ENCODE measurements at places on chromosomes 7 and 10.

GRCh38 chr10:86262688-86263181, 103.9 kb downstream of the GRID1 start:
- DNase-seq: no peak

- DNase-seq: no peak
Measured at GRCh38 chr10:119680050-119680449, 28.9 kb downstream of the BAG3 start.

DNA sequence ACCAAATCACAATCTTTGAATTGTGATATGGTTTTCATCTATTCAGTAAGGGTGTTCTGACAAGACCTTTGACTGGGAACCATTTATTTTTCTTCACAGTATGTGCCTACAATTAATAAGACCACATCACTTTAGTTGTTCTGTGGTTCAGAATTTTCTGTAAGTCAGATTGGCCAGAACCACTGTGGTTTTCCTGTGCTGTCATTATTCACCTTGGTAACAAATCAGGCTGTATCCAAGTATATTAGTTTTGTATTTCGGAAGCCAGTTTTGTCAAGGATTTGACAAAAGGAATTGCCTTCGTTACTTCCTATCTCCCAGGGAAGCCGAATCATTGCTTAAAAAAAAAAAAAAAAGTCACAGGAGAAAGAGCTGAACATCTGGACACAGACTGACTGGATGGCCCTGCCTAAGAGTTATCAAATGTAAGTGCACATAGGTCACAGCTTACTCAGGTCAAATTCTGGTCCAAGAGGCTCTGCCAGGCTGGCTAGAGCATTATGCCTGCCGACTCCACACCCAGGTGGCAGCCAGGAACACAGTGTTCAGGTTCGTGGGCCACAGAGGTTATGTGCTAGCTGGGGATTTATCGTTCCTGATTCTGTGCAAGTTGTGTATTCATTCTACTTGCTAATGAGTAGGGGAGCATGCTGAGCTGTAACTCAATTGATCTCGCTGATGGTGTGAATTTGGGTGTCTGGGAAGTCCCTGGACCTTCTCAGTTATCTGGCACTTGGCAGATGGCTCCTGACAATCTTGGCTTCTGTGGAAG, 175.3 kb downstream of the JAZF1 start:
- no peak for DNase-seq

- no peak for DNase-seq
Measured at GRCh38 chr7:123657304-123657685, 1.6 kb downstream of the LMOD2 start.

DNA sequence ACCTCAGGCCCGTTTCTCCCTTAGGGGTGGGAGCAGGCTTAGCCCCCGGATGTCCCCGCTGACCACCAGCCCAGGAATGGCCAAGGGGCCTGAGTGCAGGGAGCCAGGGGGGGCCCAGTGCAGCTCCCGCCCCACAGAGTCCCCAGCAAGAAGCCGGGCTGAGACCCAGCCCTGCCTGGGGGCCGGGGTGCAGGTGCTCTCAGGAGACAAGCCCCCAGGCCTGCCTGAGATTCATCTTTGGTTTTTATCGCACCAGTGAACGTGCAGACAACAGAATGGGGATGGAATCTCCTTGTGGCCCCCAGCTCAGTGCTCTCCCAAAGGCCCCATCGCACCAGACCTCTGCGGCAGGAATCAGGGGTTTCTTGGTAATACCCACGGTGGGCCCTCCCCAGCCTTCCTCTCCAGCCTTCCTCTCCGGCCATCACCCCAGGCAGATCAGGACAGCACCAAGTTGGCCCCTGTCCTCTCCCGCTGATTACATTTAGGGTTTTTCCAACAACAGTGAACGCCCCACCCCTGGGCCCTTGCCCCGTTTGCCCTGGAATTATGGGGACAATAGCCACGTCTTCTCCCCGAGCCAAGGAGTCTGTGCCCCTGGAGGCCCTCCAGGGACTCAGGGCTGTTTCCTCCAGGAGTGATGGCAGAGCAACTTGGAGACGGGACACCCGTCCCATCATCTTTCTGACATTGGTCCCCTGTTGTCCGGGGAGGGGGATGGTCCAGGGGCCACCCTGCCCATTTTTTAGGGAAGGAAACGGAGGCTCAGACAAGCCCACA, 22.4 kb downstream of the ADAP1 start:
- DNase-seq: no peak

GRCh38 chr7:110621289-110621688, 469.6 kb upstream of the LRRN3 start:
- no peak for DNase-seq

- DNase-seq: no peak
Measured at GRCh38 chr7:22677680-22678079, 49.3 kb upstream of the IL6 start.

- DNase-seq: no peak
Measured at GRCh38 chr7:33109758-33110238, 594 bp upstream of the RP9 start.

- no peak for DNase-seq
Measured at GRCh38 chr7:112740667-112741066, 49.5 kb downstream of the TMEM168 start.

DNA sequence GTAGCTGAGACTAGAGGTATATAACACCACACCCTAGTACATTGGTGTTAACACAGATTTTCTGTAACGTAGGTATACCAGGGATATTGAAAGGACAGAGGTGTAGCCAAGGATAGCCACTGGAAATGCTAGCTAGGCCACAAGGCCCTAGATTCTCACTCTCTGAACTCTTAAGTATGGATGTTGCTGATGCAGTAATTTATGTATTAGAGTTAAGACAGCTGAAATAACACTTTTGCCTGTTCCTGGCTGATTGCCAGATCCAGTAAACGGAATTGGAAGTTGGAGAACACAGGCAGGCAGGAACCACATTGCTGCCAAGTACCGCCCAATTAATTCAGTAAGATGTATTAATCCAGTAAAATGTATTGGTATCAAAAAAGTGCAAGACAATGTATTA, 1.8 kb downstream of the CALU start:
- no peak for DNase-seq

DNA sequence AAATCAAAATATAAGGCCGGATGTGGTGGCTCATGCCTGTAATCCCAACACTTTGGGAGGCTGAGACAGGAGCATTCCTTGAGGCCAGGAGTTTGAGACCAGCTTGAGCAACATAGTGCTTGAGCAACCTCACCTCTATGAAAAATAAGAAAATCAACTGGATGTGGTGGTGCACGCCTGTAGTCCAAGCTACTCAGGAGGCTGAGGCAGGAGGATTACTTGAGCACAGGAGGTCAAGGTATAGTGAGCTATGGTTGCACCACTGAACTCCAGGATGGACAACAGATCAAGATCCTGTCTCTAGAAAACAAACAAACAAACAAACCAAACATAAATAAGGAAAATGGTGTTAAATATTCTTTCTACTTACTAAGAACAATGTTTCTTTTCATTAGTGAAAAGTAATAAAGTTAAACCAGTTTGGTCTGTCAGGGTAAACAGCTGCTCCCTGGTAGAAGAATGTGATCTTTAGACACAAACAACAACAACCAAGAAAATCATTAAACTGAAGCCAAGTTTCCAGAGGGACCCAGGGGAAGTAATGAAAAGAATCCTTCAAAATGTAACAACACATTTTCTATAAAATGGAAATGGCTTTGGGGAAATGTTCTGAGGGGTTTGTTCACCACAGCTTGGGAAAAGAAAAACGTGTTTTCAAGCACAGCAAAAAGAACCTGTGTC, 17.5 kb upstream of the BAG3 start:
- no peak for DNase-seq

GRCh38 chr10:86250399-86250798, 116.2 kb downstream of the GRID1 start:
- no peak for DNase-seq

- DNase-seq: no peak
Measured at GRCh38 chr10:13528123-13528874, 515 bp downstream of the BEND7 start.

GRCh38 chr10:113178771-113179170, 228.7 kb downstream of the TCF7L2 start:
- no peak for DNase-seq

- DNase-seq: no peak
Measured at GRCh38 chr7:99139036-99139435, 4.9 kb downstream of the SMURF1 start.

GRCh38 chr10:110258542-110258941, 46.2 kb downstream of the SMNDC1 start:
- DNase-seq: no peak

GRCh38 chr7:151251689-151252560, 3.4 kb upstream of the SMARCD3 start:
- no peak for DNase-seq

DNA sequence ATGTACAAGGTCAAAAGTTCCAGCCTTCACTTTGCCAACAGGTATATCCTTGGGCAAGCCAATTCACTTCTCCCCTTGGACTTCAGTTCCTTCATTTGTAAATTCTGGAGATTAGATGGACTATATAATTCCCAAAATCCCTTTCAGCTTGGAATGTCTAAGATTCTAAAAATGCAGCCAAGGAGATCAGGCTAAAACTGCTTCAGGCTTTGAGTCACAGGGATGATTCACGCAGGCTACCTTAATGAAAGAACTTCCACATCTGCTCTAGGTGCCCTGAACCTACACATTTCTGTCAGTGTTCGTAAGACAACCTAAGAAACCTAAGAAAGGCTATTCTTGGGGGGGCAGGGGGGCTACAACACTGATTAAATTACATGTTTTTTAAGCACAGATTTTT, 7.1 kb downstream of the CPVL start:
- DNase-seq: no peak

GRCh38 chr10:108060246-108060645, 895.7 kb upstream of the SORCS1 start:
- DNase-seq: no peak

DNA sequence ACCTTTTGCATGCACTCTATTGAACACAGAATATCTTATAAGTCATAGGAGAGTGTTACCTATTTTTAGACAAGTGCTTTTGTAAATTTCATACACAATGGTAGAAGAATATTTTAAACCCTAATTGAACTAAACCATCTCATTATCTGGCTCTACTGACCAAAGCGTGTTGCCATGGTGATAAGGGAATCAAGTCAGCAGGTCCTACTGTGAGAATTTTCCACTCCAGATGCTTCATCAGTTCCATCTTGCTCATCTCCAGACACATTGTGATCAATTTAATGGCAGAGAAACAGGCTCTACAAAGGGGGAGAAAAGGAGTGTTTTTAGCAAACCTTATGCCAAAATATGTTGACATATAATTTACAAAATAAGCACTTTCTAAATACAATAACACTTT, 621.9 kb upstream of the GHITM start:
- no peak for DNase-seq

- DNase-seq: no peak
Measured at GRCh38 chr7:27242555-27243339, at the start of gene EVX1. TSS of gene EVX1 (plus strand) at chr7:27242802. CDS start at chr7:27243031, 229 bp downstream.

GRCh38 chr7:67842571-67842970, 845.9 kb downstream of the TYW1 start:
- no peak for DNase-seq

- DNase-seq: no peak
Measured at GRCh38 chr10:14438057-14438456, 107.3 kb upstream of the FRMD4A start.

- DNase-seq: no peak
Measured at GRCh38 chr7:34165927-34166550, 260.7 kb downstream of the BMPER start.

DNA sequence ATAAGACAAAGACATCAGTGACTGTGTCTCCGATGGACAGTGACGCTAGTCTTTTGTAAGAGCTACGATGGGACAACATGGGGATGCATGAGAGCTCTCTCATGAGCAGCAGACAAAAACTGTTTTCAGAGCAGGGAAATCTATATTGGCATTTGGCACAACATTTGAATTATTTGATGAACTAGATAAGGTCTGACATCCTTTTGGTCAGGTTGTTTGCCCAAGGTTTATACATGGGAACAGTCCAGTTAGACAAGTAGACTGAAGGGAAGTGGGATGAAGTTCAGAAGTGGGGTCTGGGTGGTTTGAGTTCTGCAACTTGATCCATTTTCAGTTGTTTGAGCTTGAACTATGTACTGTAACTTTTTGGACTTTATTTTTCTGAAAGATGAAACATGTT, 50.8 kb downstream of the BUB3 start:
- DNase-seq: no peak

GRCh38 chr10:89684604-89685003, 16.8 kb upstream of the KIF20B start:
- DNase-seq: no peak

DNA sequence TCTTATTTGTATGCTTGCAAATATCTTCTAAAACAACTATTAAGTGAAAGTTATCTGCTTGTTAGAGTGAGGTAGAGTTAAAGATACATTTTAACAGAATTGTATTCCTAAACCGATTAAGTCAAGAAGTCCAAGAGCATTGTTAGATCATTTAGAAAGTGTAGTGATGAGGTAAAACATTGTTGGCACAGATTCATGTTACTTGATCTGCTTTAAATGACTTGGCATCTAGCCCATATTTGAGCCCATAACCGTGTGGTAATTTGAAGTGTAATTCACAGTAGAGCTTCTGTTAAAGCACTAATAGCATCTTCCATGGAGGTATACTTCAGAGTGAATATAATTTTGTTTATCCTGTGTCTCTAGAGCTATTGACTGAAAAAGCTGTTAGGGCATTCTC, 62.1 kb downstream of the PTEN start:
- DNase-seq: no peak

All from stimulated activated CD8-positive, alpha-beta memory T cell treated with anti-CD3 and anti-CD28 coated beads, Interleukin-12 subunit alpha, Interleukin-12 subunit beta, amount 100 ng/mL, for 1 hour (primary cell).